ENCODE measurements at places on chromosomes 11 and 22.

DNA sequence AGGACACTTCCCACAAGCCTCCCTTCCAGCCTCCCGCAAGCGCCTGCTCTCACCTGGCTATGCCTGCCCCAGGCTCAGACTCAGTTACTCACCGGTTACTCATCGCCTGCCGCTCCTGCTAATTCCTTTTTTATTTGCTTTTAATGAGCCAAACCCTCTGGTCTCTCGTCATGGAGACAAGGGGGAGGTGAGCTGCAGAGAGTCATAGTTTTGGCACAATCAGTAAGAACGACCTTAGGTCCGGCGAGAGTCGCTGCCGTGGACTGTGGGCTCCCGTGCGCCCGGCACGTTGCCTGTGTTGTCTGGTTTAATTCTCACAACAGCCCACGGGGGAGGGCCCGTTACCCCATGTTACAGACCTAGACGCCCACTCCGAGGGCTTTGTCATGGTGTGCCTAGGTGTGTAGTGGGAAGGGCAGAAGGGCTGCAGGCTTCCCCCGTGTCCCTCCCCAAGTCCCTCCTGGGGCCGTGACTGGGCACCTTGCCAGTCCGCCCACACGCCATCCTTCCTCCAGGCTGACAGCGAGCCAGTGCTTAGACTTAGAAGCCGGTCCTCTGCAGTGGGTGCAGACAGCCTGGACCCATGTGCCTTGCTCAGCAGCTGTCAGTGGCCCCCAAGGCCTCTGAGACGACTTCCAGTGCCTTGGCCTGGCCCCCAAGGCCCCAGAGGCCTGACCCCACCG, 42.2 kb downstream of the WNT7B start:
- DNase-seq, result peak; percentile 81

- peak; percentile 69 for DNase-seq
These were observed 646 bp upstream of the PATZ1 start for GRCh38 chr22:31346733-31347250.

DNA sequence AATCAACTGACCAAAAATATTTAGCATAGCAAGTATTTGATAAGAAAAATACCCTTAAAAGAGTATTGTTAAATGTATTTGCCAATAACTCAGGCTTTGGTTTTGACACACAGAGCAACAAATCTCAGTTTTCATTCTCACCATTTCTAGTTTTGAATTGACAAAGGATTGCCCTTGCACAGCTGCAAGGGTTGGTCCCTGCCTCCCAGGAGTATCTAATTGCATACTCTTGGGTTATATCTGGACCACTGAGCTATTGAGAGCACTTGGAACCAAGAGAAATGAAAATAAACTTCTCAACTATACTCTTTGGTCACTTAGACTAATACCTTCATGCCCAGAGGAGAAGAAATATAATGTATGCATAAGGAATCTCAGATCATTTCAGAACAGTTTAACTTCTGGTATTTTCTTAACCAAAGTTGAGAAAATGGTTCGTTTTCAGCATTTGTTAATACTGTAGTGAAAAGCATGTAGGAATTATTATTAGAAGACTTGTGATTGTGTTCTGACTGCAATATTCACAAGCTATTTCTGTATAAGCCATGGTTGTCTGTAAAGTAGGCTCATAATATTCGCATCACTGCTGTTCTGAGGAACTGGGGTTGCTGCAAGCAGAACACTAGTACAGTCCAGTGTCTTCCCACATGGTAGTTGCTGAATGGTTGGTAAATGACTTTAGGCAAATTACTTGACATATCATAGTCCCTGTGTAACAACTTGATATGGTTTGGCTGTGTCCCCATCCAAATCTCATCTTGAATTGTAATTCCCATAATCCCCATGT, 7.9 kb downstream of the C2CD3 start:
- no peak for DNase-seq

- DNase-seq, result no peak
These were observed 88.8 kb upstream of the SEPTIN5 start for GRCh38 chr22:19625331-19626041.

DNA sequence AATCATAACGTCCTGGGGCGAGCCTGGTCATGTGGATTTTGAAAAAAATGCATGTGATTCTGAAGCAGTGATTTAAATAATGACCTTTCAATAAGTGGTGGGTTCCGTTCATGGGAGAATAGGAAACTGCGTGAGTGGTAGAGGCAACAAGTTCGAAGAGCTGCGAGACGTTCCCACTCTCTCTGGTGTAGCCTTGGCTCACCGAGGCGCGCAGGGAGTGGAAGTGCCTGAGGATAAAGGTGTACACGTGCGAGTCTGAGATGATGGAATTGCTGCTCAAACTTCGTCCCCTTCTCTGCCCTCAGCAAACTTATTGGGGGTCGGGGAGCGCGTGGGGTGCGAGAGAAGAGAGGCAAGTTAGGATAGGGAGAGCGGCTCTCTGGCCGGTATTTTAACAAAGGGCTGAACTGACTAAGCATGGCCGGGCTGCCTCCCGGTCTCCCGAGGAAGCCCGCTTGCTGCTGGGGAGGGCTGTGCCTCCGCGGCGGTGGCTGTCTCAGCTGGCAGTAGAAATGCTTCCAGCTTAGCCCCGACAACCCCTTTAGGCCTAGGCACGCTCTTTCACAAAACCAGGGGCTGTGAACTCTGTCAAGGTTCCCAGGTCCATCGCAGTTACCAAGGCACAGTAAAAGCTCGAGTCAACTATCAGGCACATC, 875 bp upstream of the STT3A start:
- peak; percentile 36 for DNase-seq

DNA sequence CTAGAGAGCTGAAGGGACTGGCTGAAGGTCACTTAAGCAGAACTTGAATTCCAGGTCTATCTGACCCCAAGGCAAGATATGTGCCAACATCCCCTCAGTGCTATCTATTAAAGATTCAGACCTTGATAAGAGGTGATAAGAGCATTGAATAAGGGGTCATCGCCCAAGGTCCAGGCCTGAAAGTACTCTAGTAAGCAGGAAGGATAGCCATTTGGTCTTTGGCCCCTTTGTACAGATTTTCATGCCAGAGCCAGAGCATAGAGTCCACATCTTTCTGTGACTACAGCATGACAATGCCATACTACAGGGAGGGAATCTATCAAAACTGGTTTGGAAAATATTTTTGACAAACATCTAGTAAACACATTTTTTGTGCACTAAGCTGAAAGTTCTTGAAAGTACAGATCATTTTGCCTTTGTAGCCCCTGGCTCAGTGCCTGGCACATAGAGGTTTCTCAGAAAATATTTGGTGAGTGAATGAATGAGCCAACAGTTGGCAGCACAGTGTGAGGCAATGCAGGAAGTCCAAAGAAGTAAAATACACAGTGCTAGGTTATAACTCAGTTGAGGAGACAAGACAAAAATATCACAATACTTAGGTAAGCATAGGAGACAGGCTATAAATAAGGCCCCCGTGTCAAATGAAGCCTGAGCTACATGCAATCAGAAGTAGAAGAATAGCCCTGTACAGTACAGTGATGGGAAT, 15.1 kb upstream of the RRAS2 start:
- DNase-seq, result no peak

DNA sequence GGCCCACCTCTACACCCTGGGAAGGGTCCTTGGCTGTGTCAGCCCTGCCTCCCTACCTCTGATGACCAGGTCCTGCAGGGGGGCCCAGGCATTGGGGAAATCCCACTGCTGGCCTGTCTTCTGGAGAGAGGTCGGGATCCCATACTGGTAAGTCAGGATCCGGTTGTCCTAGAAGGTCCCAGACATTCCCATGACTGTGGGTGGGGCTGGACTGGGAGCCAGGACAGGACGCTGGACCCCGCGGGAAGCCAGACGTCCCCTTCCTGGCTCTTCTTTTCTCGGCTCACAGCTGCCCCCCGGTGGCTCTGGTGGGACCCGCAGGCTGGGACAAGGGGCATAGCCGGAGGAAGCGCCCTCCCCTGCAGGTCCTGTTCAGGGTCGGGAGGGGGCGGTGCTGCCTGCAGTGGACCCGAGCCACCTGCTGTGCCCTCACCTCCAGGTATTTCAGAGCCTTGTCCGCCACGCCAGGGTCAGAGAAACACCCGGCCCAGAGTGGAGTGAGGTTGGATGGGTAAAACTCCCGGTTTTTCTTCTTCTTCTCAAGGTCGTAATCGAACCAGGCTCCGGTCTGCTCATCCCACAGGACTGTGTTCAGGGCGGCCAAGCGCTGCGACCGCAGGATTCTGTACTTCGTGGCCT, 20.0 kb downstream of the TREH start:
- DNase-seq, result peak; percentile 86

DNA sequence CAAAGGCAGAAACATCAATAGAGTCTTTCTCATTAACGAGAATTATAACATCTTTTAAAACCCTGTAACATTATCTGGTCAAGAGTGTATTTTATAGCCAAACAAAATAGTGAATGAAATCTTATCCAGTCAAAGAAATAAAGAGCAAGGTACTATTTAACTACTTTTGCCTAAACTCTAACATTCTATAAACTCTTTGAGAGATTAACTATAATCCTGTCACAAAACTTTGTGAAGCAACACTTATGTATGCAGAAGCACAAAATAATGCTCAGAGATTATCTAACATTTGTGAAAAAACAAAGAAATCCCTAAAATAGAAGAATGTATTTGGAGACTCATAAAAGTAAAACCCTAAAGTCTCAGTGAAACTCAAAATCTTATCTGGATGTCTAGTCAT, 124.4 kb upstream of the LUZP2 start:
- DNase-seq, result no peak

GRCh38 chr22:31683181-31684105, 21.4 kb upstream of the PISD start:
- DNase-seq, result no peak

DNA sequence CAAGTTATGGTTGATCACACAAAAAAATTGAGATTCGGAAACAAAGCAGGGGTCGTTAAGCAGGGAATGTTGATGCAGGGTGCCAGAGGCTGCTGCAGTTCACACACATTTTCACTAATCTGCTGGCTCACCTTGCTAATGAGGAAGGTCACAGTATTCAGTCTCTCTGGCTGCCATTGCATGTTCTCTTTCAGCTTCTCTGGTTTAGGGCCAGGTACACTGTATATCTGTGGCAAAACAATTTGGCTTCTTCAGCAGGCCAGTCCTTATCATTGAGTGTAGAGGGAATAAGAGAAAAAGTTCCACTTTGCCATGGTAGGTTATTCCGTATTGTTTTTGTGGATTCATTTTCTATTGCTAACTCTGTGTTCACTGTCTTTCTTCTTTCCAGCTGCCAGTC, 283.7 kb upstream of the ANO3 start:
- DNase-seq, result no peak

- no peak for DNase-seq
These were observed 23.8 kb upstream of the SLC22A12 start for GRCh38 chr11:64566915-64567891.

DNA sequence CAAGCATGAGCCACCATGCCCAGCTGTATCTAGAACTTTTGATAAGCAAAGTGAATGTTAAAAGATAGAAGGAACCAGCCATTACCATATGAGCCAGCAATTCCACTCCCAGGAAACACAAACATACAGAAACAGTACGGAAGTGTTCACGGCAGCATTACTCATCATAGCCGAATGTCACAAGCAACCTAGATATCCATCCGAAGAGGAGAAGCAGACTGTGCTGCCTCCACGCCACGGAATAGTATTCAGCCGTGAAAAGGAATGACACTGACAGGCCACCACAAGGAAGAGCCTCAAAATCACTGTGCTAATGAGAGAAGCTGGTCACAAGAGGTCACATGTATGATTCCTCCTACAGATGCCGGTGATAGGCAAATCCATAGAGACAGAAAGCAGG, 17.6 kb upstream of the MGAT3 start:
- DNase-seq, result peak; percentile 25

GRCh38 chr11:117604336-117604995, 192.6 kb downstream of the DSCAML1 start:
- no peak for DNase-seq

GRCh38 chr22:46587061-46587460, 33.1 kb upstream of the GRAMD4 start:
- no peak for DNase-seq

GRCh38 chr22:20459862-20460261, 22.2 kb upstream of the SCARF2 start:
- DNase-seq, result no peak

DNA sequence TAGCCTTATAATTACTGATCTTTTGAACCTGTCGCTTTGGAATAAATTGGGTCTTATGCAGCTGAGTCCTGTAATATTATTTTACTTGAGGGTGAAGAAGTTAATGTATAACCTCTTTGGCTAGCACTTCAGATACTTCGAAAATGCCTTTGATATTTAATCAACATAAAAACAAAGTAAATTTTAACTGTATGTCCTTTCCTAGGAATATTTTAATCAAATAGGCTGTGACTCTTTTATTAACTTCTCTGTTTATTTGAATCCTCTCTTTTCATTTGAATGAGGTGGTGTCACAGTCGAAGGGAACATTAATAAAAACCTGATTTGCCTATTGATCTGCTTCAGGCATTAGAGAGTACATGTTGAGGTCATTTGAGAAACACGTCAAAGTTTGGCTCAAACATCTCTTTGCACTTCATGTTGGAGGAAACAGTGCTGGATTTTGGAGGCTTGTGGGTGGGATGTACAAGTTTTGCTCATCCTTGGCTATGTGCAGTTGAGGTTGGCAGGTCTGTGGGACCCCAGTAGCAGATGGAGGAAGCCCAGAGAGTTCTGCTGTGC, 143.6 kb downstream of the NCAM1 start:
- DNase-seq, result no peak

- peak; percentile 58 for DNase-seq
These were observed 57.3 kb upstream of the SLN start for GRCh38 chr11:107769189-107769588.
